ENCODE measurements at places on chromosomes 12 and 14.

DNA sequence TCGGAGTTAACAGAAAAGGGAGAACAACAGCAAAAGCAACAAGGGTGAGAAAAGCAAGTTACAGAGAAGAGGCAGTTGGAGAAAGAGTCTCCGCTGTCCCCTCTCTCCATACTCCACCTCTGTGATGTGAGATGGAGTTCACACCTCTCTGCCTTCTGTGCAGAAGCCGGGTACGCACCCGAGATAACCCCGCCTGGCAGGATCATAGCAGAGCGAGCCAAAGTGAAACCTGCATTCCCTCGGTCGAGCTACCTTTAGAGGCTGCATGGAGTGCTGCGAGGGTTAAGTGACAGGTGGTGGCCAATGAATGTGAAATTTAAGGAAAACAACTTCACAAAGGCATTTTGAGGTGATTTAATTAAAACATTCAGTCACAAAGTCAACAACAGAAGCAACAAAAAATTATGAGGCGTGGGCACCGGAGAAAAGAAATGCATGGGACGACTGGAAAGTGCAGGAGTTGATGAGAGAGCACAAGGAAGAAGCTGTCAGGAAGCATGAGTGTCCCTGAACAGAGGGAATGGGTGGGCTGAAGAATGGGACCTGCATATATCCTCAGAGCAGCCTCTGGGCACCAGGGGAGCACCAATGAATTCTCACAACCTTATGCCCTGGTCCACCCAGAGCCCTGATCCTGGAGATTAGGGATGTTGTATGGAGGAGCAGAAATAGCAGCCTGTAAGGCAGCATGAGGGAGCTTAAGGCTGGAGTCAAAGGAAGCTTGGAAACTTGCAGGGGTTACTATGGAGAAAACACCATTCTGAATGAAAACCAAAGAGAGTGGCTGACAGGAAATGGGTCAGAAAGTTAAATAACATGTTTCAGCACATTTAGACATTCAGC is 208.3 kb downstream of the EMP1 start:
- DNase-seq: no peak

GRCh38 chr12:114662512-114663177 is 21.3 kb downstream of the TBX3 start:
- DNase-seq: no peak

DNA sequence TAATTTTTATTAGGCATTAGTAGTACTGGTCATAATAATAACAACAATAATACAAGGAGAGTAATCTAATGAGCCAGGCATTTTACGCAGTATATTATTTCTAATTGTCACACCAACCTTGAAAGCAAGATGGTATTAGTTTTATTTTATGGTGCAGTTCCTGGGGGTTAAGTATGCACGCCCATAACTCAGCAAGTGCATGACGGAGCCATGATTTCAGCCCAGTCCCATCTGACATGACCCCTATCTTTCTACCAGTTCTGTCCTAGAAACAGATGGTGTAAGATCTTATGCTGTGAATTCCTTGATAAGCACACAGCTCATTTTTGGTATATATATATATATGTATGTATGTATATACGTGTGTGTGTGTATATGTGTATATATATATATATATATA is 106.0 kb downstream of the AEBP2 start:
- no peak for DNase-seq

- DNase-seq: no peak
Observed at GRCh38 chr14:61648377-61648776, 46.9 kb upstream of the HIF1A start.

DNA sequence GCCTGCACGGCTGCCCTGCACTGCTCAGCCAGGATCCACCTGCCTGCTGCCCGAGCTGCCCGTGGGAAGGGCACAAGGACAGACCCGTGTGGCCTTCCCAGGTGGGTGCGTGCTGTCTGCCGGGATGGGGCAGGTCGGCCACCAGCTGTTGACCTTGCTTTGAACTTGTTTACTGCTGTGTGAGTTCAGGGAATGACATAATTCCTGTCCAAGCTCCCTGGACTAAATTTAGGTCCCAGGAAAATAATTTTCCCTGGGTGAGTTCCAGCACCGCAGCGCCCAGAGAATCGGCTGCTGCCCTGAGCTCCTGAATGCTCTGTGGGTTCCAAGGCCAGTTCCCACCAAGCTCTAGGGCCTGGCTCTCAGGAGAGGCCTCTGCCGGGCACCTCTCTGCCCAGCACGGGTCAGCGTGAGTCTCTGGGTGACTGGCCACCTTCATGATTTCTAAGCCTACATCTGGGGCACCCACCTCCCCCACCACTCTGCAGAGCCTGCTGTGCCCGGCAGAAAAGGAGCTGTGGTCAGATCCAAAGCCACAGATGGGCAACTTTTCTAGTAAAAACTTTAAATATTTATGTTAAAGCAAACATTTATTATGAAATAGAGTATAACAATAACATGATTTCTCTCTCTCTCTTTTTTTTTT is 27.2 kb upstream of the MLXIP start:
- no peak for DNase-seq

DNA sequence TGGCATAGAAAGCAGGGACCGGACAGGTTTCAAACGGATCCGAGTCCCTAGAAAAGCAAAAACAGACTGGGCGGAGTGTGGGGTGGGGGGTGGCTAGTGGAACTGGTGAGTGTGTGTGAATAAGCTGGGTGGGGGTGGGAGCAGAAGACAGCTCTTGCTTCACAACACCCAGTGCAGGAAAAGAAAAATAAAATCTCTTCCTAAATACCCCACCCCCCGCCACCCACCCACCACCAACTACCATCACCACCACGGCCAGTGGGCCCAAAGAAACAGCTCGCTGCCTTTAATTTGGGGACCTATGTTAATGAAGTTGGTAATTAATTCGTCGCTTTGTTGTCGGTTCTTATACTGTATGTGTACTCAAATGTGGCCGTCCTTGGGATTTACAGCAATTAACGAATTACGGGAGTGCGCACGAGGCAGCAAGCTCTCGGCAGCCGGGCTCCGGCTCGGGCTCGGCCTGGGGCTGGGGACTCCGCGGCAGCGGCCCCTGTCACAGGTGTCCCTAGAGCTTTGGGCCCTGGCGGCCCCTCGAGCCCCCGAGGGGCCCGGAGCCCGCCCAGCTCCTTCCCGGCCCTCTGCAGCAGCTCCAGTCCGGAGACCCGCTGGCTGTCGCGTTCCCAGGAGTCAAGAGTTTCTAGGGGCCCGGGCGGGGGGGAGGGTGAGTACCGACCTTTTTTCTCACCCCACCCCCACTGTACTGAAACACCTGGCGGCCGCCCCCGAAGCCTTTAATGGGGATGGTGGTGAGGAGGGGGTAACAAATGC is 1.5 kb upstream of the OTX2 start:
- no peak for DNase-seq

- no peak for DNase-seq
Observed at GRCh38 chr14:69531135-69531534, 43.5 kb downstream of the CCDC177 start.

GRCh38 chr12:30757316-30757715 is 2.6 kb upstream of the CAPRIN2 start:
- DNase-seq: no peak

- DNase-seq: no peak
Observed at GRCh38 chr14:69610874-69611171, 573 bp upstream of the SUSD6 start.

- no peak for DNase-seq
Observed at GRCh38 chr14:88533064-88533602, 21.7 kb downstream of the PTPN21 start.

DNA sequence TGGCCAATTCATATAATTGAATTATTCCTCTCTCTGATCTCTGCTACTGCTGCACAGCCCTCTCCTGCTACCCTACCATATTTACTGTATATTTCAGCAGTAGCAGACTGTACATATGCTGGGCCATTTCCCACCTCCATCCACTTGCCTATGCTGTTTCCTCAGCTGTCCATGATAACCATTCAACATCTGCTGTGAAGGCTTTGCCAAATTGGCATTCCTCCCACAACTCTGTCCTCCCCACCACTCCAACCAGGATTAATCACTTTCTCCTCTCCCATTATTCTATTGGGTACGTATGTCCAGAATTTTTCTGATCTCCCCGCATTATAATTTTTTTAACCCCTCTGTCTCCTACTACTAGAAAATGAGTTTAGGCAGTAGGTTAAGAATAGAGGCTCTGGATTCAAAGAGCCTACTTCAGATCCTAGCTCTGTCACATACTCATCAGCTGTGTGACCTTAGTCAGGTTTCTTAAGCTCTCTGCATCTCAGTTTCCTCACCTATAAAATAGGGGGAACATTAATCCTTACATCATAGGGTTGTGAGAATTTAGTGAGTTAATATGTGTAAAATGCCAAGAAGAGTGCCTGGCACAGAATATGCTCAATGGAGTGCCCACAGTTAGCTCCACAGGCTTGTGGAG is 123.3 kb downstream of the KICS2 start:
- peak; percentile 72 for DNase-seq

DNA sequence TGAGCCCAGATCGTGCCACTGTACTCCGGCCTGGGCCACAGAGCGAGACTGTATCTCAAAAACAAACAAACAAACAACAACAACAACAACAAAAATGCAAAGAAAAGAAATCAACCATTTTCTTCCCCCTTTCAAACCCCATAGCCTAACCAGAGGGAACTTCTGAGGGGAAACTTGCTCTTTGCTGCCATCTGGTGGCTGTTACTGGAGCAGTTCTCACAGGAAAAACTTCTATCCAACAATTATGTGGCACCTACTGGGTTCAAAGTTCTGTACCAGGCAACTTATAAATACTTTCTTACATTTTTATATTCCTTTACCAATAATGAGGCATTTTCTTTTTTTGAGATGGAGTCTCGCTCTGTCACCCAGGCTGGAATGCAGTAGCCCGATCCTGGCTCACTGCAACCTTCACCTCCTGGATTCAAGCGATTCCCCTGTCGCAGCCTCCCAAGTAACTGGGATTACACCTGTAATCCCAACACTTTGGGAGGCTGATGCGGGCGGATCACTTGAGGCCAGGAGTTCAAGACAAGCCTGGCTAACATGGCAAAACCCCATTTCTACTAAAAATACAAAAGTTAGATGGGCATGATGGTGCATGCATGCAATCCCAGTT is 50.9 kb upstream of the BICDL1 start:
- DNase-seq: no peak

DNA sequence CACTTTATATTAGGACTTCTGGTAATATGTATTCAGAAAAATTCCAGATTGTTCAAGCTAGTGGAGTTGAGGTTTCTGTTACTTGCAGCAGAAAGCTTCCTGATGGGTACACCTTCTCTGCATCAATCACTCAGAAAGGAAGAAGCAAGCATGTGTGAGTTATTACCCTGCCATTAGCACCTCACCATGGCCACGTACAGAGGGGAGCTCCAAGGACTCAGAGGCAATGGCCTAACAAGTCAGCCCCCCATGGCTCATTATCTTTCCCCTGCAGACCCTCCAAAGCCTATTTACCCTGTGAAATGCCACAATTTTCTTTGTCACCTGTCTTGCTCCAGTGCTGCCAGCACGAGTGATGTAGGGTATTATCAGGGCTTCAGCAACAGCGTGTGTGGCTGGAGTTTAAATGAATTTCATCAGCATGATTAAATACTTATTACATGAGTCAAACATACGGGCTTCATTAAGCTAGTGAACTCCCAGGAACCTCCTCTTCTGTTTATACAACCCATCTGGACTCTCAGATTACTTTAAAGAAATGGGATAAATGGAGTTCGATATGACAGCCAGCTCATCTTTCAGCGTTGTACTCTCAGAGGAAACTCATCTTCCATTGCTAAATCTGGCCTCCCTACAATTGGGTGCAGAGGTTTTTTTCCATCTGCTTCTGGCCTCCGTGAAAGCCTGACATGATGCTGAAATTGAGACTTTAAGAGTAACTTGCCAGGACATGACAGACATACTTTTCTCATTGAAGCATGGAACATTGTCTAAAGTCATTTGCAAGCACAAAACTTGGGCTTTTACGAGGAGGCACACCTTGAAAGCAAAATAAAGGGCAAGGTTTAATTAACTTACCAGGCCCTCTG is 135.9 kb downstream of the TMEM30B start:
- DNase-seq: no peak

- no peak for DNase-seq
Observed at GRCh38 chr14:60212503-60213371, 36.3 kb upstream of the PPM1A start.

DNA sequence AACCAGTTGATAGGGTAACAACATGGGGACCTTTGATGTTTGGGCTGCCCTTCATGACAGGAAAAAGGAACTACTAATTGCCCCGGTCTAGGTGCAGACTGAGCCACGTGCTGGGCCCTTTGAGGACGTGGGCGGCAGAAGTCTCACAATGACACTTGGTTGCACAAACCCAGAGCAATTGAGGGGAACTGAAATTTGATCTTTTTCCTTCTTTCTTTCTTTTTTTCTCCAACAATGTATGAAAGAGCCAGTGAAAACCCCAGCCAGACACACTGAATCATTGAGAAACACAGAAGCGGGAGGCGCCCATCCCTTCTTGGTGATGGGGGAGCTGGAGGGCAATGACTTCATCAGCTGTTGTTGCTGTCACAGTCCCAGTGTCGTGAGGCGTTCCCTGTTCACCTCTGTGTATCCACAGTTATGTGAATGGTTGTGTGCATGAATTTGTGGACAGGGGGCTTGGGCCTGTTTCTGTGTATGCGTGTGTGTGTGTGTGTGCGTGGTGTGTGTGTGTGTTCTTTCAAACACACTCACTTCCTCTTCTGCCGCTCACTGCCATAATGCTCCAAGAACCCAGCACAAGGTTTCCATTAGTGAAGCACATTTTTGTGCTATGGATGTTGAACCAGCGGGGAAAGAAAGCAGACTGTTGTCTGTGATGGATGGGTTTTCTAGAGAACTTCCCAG is 137.5 kb upstream of the CCND2 start:
- DNase-seq: no peak

GRCh38 chr14:53563628-53564027 is 393.0 kb downstream of the BMP4 start:
- no peak for DNase-seq

DNA sequence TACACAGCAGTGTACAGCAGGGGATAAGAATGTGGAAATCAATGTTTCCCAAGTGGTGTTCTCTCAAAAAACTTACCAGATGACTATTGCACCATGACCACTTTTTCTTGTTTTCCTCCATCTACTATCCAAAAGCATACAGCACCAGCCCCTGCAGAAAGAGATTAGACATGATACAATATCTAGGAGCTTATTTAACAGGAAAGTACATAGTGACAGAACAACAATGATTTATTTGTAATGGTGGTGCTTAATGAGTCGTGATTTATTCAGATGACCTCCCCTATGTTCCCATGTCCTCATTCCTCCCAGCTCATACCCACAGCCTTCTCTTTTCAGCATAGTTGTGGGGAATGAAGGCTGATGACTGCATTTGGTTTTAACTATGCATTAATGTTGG is 413.6 kb downstream of the BTG1 start:
- DNase-seq: no peak

- DNase-seq: no peak
Observed at GRCh38 chr14:46322730-46323403, 328.7 kb downstream of the RPL10L start.

DNA sequence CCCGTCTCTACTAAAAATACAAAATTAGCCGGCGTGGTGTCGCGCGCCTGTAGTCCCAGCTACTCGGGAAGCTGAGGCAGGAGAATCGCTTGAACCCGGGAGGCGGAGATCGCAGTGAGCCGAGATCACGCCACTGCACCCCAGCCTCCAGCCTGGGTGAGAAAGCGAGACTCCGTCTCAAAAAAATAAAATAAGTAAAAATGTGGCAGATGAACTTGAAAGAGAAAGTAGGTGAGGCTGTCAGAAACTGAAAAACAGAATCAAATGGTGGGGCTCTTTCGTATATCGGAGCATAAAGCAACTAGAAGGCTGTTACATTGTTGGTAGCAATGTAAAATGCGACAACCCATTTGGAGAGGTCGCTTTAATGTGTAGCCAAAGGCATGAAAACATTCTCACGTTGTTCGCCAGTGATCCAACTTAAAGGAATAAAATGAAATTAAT is 767 bp upstream of the CCNT1 start:
- no peak for DNase-seq

- DNase-seq: no peak
Observed at GRCh38 chr14:39768589-39768988, 336.4 kb upstream of the FBXO33 start.

Data from NCI-H2081 treated with DMSO at 0.1 percent for 48 hours (cell line).